GM12878 (cell line): ENCODE measurements at places on chromosomes 12 and 14. TPM values are rescaled to one million over a fixed set of nuclear protein-coding genes. Genes with fewer than 3 reads are reported as not detected.

DNA sequence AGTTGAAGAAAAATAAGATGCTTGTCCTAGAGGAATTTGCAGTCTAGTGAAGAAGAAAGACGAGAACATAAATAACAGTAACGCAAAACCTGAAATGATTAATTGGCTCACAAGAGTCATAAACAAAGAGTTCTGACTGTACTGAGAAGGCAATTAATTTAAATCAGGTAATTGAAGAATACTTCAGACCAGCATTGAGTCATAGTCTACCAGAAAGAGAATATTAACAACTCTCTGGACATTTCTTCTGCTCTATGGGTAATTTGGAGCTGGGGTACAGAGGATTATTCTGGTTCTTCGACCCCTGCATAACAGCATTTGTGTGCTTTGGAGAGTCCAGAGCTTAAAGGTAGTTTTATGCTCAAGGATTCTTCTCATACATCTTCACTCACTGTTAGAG lies 390.3 kb upstream of the DCN start:
- no peak for DNase-seq

- DNase-seq, result no peak
These were observed 16.2 kb upstream of the DICER1 start for GRCh38 chr14:95173518-95173917.

The LRFN5 gene
- not detected in 2 replicates for polyA plus RNA-seq

The E2F7 gene
- polyA plus RNA-seq, result 24.7 and 27.9 TPM in 2 replicates

- no peak for DNase-seq
These were observed 6.5 kb downstream of the KRT85 start for GRCh38 chr12:52360663-52361271.

DNA sequence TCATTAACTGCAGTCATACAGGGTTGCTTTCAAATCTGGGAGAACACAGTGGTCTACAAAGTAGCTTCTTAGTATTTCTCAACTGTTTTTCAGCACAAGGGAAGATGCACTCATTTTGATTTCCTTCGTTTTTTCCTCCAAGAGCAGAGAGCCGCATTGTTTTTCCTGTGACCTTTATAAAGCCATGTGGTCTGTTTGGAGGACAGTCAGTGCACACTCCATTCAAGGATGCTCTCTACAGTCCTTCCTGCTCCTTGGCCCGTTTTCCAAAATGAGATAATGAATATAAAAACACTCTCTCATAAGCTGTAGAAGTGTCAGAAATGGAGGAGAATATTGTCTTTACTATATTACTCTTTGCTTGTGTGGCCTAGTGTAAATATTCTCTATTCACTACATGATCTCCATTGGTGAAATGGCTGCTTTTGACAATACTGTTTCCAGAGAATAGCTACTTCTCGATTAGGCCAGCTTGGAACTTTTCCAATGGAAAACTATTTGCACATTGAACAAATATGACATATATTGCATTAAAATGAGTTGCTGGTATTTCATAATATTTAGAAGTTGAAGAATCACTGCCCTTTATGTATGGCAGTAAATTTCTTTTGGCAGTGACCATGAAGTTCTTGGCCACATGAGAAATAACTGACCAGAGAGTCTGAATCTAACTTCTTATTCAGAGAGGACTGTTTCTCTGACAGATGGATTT lies 393.1 kb upstream of the RGS6 start:
- DNase-seq, result no peak

The LTA4H gene
- 43.9 and 45.1 TPM in 2 replicates for polyA plus RNA-seq

DNA sequence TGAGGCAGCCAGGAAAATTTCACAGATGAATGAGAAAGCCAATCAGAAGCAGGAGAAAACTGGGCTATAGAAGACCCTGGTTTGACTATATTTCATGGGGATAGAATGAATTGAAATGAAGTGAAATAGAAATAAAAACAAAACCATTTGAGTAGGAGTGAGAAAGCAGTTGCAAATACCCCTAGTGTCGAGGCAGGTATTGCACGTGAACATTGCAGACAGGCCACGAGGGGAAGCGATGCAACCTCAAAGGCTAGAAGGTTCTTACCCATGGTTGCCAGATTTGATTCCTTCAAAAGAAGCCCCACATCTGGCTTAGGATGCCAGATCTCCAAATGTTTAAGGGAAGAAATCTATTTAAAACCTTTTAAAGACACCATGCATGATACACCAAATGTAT lies 648.9 kb downstream of the VRK1 start:
- no peak for DNase-seq

DNA sequence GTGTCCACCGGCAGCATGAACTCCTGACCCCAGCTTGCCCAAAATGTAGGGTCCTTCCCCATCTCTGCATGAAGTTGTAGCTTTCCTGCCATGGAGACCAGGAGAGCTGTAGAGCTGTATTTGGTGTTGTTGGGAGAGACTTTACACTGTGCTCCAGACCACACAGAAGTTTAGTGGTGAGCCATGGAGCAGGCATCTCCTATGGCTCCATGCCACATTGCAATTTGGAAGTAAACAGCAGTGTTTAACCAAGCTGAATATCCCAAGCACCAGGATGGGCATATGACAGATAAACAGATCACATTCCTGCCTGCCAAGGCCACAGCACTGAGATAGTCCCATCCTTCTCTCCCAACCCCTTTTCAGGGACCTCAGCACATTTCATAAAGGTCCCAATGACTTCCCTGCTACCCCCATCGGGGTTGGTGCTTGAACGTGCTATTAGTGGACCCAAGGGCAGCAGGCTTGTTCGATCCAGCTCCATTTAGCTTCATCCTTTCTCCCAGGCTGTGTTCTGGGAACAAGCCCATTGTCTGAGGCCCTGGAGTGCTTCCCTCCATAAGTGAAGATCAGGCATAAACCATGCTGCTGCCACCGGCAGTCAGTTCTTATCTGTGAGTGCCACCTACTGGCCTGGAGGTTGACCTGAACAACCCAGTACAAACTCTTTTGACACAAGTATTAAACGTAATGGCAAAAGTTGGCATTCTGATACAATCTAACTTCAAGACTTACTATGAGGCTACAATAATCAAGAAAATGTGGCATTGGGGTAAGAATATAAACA lies 172.3 kb upstream of the ATXN7L3B start:
- no peak for DNase-seq

GRCh38 chr12:89525305-89525823 lies 483 bp downstream of the POC1B start:
- DNase-seq, result no peak

The SRGAP1 gene
- polyA plus RNA-seq, result 0.58 and 1.2 TPM in 2 replicates

The TGFB3 gene
- polyA plus RNA-seq, result 0.16 and 0.86 TPM in 2 replicates
